ENCODE measurements at places on chromosomes 11 and 22.
A peak's percentile ranks its signal among the peaks of the same experiment; 100 is the strongest.

GRCh38 chr22:21098099-21098671 is 52.4 kb downstream of the LRRC74B start:
- DNase-seq, result no peak

DNA sequence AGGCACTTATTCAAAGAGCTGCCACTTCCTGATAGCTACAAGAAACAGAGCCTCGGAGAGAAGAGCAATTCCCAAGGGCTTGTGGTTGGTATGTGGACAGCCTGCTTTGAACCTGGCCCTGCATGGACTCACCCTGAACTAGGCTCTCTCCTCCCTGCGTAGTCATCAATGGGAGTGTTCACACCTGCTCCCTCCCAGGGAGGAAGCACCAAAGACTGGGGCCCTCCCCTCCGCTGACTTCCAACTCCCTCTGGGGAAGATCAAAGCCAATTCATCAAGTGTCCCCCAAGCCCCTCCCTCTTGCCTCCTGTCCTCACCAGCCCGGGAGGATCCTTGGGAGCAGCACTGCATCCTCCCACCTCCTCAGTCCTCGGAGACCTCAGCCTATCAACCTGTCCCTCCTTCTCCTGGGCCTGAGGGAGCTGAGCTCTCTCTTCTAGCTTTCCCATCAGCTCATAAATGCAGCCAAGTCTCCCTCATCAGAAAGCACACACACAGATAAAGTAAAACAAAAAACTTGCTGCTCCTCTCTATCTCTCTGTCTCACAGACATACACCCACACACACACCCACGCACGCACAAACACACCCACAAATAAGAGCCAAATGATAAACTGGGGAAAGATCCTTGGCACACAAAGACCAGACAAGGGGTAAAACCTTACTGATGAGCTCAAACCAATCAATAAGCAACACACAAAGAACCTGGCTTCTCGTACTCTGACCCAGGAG is 3.3 kb downstream of the A4GALT start:
- no peak for DNase-seq

- DNase-seq, result peak; percentile 60
These were observed 81.5 kb upstream of the TP53AIP1 start for GRCh38 chr11:129023968-129024676.

GRCh38 chr11:36510594-36510942 is 496 bp upstream of the TRAF6 start:
- no peak for DNase-seq

GRCh38 chr11:1005928-1006327 is 30.6 kb downstream of the MUC6 start:
- no peak for DNase-seq

DNA sequence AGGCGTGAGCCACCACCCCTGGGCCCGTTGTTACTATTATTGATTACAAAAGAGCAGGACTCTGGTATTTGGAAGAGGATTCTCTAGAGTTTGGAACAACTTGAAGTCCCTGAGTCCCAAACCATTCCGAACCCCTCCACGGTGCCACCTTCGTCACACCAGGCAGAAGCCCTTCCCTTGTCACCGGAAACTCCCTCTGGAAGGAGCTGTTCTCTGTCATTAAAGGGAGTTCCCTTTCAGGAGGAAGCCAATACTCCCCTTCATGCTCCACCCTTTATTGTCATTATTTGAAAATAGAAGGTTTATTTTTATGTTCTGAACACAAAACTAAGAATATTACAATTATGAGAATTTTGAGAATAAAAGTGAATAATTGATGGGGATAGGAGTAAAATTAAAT is 5.1 kb upstream of the C11orf24 start:
- no peak for DNase-seq

DNA sequence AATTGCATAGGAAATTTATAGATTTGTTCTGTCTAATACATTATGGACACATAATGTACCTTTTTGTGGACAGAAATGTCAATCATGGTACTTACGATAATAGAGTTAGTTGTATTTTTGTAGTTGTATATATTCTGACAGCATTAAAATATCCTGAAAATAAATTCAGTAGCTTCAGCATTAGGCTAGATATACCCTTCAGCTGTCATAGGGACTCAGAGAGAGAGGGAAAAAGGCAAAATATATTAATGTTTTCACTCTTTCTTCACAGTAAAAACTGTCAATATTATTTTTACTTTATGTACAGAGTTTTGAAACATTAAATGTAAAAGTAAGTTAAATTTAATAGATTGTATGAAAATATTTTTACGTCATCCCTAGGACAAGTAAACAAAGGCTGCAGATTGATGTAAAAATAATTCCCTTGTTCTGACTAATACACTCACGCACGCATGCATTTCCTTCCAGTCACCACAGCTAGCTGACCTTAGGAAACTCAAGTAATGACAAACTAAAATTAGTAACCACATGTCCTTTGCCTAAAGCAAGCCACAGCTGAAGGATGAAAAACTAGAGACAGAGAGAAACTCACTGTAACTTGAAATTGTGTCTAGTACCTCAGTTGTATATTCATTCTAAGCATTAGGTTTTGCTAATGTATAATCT is 104.7 kb upstream of the CARD18 start:
- DNase-seq, result peak; percentile 98

DNA sequence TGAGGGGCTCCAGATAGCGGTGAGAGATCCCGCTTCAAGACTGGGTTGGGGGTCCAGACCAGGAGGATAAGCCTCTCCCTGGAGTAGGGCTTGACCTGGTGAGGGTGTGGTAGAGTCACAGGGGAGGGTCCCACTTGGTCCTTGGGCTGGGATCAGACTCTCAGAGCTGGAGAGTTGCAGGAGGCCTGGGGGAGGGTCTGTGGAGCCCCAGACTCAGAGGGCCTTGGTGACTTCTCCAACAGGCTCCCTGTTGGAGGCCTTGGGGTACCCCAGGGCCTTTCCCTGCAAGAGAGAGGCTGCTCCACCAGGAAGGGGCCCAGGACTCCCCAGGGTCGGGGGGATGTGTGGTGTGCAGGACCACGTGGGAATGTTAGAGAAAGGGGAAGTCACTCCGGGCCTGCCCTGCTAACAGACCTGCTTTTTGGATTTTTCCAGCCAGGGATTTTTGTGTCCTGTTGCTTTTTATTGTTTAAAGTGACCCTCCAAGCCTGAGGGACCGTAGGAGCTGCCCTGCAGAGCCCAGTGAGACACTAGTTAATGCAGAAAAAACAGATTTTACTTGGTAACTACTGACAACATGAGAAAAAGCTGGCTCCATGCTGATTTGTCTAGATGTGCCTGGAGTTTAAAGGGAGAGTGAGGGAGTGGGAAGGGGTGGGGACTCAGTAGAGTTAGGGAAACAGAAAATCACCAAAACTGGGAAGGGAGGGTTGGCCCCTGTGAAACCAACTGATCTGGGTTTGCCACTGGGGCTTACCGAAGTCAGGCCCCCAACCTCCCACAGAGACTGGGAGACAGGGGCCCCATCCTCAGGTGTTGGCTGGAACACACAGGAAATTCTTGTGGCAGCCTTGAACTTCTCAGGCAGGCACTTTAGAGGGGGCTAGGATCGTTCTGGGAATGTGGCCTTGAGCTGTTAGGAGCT is 801 bp upstream of the TXNRD2 start:
- peak; percentile 79 for DNase-seq

DNA sequence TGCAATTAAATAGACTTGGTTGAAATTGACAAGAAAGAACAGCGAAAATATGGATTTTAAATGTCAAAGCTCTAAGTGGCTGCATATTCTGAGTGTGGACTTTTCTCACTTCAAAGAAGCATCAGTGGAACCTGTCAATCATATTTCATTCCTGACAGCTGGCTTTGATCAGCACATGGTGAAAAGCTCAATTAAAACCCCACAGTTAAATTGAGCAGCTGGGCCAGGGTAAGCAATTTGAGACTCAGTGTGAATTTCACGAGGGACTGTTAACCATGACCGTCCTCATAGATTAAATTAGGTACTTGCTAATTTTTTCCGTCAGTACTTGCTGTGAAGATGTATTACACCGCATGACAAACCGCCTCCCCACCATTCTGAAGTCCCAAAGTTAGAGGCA is 11.0 kb upstream of the OR10D3 start:
- DNase-seq, result no peak

DNA sequence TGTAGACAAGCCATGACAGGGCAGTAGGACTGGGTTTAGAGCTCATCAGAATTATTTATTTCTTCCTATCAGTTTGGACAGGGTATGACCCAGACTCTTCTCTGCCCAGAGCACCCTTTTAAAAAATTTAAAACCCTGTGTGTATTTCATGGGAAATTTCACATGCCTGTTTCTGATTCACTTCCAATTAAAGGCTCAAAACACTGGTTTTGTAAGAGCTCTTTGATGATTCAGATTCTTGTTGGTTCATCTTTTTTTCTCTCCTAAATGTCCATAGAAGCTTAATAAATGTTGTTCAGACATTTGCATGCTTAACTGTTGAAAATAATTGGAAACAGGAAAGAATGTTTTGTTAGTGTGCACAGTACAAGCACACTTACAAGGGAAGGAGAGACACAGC is 13.8 kb downstream of the FLI1 start:
- peak; percentile 77 for DNase-seq

- DNase-seq, result no peak
These were observed 58.2 kb upstream of the PDE3B start for GRCh38 chr11:14585438-14585837.

DNA sequence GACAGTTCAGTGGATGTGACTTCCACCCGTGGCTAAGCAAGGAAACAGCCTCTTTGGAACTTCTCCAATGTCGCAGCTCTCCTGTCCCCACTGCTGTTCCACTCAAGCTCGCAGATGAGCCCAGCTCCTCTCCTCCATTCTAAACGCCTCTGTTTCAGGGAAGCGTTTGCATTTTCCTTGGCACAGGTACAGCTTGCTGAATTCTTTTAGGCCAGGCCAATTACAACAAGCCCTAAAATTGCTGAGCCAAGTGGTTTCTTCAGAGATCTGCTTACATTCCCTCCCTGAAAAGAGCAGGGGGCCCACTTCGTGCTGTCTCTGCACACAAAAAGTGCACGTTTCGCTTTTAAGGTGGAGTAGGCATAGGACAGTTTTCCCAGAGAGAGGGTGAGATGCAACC is 91.5 kb upstream of the BLID start:
- peak; percentile 81 for DNase-seq

- DNase-seq, result no peak
These were observed 145.7 kb downstream of the SHANK2 start for GRCh38 chr11:71106671-71107070.

GRCh38 chr11:36803084-36803483 is 205.0 kb upstream of the RAG2 start:
- no peak for DNase-seq

DNA sequence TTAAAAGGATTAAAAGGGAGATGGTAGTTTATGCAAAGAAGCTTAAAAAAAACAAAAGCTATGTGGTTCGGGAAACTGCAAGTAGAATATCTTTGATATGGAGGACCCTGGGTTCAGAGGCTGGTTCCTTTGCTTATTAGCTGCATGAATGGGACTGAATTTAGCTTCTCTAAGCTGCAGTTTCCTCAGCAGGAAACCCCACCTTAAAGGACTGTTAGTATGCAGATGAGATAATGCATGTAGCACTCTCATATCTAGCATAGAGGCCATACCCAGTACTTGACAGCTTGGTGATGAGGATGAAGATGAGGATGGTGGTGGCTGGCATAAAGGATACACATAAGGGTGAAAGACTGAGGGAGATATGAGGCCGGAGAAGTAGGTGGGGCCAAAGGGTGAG is 134.6 kb downstream of the RRAS2 start:
- no peak for DNase-seq

DNA sequence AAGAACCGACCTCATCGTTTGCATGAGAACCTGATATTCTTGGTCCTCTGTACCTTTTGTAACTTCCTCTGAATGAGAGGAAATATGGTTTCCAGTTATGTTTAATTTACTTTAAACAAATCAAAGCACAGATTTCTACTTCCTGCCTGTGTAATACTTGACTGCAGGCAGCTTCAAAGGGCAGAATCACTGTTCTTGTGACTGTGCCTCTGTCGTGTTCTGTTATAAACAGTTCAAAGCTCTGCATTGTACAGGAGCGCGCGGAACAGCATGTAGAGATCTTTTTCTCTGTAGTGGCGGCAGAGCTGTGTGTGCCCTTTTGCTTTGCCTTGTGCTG is 73.2 kb upstream of the CLDN5 start:
- peak; percentile 13 for DNase-seq

GRCh38 chr22:27105142-27106025 is 448.0 kb downstream of the MIAT start:
- peak; percentile 97 for DNase-seq

DNA sequence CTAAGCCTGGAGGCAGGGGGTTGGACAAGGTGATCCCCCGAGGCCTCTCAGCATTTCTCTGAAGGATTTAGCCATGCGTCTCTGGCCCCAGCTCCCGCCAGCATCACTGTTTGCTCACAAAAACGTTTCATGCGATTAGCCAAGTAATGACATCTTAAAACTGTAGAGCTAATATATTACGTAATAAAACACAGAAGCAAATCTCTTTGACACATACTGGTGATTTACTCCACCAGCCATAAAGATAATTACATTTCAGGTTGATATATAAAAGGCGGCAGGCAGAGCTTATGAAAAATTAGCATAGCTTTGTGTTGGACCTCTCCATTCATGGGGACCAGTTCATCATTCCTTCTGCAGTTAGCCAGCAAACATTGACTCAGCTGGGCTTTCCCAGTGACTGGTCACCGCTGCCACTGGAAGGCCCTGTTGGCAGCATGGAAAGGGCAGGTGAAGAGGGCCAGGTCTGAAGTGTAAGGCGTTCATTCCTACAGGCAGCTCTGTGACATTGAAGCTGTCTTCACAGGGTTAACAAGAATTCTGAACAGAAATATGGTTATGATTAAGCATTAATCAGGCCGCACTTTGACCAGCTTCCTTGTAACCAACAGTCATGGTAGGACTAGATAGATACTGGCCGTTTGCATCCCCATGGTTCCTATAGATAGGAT is 150.3 kb downstream of the NECTIN1 start:
- no peak for DNase-seq

GRCh38 chr11:110295531-110296225 is 736 bp downstream of the RDX start:
- DNase-seq, result peak; percentile 56
